ENCODE measurements at places on chromosomes 1 and 21. TPM values are rescaled to one million over a fixed set of nuclear protein-coding genes. Genes with fewer than 3 reads are reported as not detected.
A peak's percentile ranks its signal among the peaks of the same experiment; 100 is the strongest.

Gene ABL2
- 9.4 TPM for total RNA-seq

Gene AKNAD1
- not detected for total RNA-seq

Gene F13B
- total RNA-seq, result not detected

Gene FCRL3
- 1.3 TPM for total RNA-seq

Gene IVL
- total RNA-seq, result not detected

Gene VHLL
- not detected for total RNA-seq

Gene AQP10
- not detected for total RNA-seq

GRCh38 chr1:92509619-92510018 is 22.9 kb upstream of the GFI1 start:
- DNase-seq, result no peak

- no peak for DNase-seq
These were observed 19.1 kb upstream of the NRDC start for GRCh38 chr1:51897699-51898031.

GRCh38 chr1:220717800-220718640 is 27.9 kb downstream of the C1orf115 start:
- no peak for DNase-seq

DNA sequence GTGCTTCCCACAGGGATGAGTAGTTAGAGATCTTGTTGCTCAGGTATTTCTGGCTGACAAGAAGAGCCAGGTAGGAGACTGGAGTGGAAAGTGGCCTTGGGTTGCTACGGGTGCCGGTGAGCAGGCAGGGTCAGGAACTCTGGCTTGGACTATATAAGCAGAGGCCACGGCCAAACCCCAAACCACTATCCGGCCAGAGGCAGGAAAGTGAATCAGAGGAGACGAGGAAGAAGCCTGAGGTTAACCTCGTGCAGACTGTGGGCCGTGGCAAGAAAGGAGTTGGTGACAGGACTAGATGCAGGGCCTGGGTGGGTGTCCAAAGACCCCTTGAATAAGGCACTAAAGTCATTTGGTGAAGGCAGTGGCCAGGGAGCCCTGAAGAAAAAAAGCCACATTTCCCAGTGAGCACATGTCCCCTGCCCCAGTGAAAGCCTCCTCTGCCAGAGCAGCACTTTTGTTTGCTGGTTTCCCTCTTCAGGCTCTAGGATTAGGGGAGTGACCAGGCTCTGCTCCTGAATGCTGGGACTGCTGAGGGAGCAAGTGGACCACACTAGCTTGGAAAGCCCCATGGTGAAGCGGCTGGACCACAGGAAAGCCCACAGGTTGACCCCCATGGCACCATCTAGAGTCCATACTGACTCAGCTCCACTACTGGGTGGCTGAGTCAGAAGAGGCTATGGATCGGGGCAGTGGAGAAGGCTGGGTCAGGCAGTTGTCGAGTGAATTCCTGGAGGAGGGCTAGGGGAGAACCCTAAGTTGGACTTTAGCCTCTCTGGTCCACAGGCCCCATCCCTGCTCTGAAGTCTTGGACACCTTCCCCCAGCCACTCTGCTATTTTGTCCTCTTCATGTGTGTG is 23.4 kb downstream of the CSF1 start:
- DNase-seq, result no peak

DNA sequence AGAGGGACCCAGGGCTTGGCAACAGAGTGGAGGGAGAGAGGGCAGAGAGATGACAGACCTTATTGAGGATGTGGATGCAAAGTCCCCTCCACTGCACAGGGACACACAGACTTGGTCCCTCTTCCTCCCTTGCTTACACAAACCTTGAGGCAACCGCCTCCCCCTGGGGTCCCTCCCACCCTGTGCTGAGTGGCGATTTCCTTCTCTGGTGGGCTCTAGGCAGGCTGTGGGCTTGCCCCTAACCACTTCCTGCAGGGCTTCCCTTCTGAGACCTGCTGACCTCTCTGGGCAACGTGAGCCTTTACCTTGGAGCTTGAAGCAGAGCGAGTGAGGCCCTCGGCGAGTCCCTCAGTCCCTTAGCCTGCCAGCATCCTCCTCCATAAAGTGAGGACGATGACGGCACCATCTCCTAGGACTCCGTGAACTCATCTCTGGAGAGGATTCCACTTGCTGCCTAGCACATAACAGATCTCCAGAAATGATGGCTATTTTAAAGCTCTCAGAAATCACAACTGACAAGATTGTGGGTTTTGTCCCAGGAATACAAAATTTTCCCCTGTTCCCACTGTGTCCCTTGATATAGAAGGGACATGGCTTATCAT is 25.0 kb downstream of the KIAA1614 start:
- no peak for DNase-seq

DNA sequence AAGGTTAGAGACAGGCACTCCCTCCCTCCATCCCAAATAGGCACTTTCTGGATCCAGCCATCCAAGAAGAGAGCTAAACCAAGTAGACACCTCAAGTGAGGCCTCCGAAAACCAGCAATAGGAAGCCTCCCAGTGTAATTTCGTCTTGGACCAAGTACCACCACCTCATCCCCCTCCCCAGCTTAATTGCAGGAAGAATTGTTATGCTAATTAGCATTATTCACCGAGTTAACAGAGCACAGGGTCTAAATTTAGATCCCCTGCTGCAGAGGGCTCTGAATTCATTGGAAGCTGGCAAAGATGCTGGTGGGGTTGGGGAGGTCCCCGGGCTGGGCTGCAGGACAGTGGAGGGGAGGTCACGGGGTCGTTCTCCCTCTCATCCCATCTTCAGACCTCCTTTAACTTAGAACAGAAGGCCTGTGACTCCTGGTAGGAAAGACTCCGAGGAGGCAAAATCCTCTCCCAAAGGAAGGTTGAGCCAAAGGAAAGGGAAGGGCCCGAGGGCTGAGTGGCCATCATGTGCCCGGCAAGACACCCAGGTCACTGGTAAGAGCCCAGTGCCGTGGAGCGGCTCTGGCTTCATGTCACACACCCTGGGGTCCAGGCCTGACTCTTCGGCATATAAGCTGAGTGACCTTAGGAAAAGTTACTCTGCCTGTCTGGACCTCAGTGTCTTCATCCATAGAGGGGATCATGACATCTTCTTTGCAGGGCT is 209.2 kb upstream of the GRIK3 start:
- DNase-seq, result no peak

DNA sequence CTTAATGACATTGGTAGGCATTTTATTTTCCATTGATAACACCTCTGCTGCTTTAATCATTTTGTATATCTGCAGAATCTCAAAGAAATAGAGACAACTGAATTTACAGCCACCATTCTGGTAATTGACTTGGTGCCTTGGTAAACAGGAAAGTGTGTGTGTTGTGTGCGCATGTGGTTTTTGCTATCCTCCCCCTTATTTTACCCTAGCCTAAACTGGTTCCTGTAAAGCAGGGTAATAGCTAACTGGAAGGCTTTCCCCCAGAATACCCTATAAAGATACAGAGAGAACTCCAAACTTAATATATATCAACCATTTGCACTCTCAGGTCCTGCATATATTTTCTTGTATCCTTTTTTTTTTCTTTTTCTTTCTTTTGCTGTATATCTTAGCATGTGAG is 149.5 kb upstream of the ADGRL4 start:
- DNase-seq, result no peak

DNA sequence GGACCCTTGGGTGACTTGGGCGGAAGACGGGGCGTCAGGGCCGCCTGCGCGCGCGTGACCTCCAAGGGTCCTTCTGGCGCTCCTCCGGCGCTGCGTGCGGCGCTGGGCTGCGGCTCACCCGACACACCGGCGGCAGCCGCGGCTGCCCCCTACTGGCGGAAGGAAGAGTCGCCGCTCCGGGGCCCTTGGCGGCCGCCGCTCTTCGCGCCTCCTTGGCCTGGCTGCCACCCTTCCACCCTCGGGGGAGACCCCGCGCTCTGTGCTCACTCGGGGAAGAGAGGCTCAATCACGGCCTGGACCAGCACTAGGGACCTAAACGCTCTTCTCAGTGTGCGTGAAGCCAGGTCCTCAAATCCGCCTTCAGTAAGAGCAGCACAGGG is 89.7 kb downstream of the DMRTA2 start:
- peak; percentile 66 for DNase-seq

GRCh38 chr21:36064085-36064460 is 3.7 kb upstream of the SETD4 start:
- no peak for DNase-seq

- no peak for DNase-seq
These were observed 3.7 kb upstream of the PARP1 start for GRCh38 chr1:226411619-226412018.

GRCh38 chr1:155064111-155064831 is 731 bp downstream of the EFNA4 start:
- DNase-seq, result no peak

GRCh38 chr1:24893431-24893830 is 36.6 kb downstream of the RUNX3 start:
- DNase-seq, result no peak
